Smooth muscle cell of the brain vasculature (primary cell): ENCODE measurements at places on chromosomes 7 and 10.

DNA sequence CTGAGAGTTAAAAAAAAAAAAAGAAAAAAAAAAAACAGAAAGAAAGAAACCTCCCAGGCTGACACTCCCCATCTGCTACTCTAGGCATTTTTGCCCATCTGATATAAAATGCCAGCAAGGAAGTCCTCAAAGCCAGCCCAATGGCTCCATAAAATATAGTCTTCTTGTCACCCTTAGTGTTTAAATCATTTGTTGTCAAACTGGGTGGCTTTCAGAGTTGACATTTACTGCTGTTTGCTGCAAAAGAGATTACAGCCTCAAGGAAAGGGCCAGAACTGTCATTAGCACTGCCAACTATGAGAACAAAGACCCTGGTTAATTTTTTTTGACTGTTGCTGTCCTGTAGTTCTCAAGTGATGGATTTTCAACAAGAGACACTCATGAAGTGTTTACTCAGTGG is 86.5 kb downstream of the TRIL start:
- DNase-seq: no peak

GRCh38 chr7:45921381-45921698 is 268 bp upstream of the IGFBP3 start:
- no peak for DNase-seq

GRCh38 chr7:81499262-81500116 is 270.4 kb downstream of the HGF start:
- DNase-seq: peak; percentile 72

DNA sequence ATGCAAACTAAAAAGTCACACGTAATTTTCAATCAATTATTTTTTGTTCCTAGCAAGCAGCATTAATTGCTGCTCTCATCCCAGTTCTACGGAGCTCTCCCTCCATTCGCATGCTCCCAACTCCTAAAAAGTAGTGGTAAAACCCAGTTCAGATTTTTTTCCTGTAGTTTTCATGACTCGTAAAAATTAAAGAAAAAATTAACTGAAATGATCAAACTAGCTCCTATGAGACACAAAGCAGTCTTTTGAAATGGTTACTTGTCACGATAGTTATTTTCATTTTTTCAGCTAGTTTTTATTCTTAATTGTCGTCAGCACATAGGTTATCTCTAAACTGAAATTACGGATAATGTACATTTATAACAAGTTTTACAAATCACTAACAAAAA is 1.8 kb downstream of the HNRNPA2B1 start:
- no peak for DNase-seq

GRCh38 chr7:73901823-73902597 is 41.1 kb downstream of the TMEM270 start:
- DNase-seq: no peak

DNA sequence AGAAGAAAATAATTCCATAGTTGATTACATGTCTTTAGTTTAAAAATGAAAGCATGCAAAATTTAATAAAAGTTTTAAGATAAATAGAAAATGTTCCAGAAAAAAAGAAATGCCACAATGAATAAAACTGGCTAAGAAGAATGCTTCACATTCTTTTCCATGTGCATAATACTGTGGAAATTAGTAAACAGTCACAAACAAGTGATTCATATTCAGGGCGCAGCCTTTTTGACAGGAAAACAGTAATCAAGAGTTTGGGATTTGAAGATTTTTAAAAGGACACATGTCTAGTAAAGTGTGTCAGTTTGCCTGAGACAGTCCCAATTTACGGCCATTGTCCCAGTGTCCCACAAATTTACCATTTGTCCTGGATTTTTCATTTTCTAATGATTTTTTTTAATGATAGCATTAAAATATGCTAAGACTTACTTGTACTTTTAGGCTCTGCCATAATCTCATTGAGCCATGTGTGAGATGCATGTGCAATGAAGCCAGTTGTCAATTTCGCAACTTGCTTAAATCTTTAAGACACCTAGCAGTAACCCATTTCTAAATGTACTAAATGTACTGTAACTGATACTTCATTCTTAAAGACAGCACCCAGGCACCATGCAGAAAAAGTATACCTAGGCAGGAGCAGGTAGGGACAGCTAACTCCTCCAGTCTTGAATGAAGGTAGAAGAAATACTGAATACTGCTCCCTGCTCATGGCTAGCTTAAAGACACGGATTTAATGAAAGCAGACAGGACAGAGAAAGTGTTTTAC is 46.9 kb downstream of the ZNF438 start:
- DNase-seq: no peak

- DNase-seq: no peak
These were observed 226.1 kb downstream of the CDC14C start for GRCh38 chr7:49150486-49150885.

GRCh38 chr10:79472951-79473350 is 27.5 kb upstream of the ZCCHC24 start:
- DNase-seq: no peak

- DNase-seq: no peak
These were observed 8.2 kb downstream of the SLC39A12 start for GRCh38 chr10:17959870-17960269.

DNA sequence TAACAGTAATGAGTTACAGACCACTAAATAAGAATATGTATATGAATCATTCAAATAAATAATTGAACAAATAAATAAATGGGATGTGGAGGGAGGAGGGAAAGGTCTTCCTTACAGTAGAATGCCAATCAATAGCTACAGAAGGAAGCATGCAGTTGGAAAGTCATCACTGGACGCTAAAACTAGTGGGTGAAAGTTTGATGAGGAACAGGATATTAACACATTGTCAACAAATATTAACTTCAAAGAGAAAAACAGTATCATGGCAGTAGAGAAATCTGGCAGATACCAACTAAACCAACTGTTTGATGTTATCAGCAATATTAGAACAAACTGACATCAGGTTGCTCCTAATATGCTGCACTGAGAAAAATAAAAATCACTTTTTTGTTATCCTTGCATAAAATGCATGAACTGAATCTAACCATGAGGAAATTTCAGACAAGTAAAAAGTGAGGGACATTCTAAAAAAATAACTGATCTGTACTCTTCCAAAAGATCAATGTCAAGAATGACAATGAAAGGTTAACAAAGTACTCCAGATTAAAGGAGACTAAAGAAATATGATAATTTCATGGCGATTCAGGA is 94.1 kb downstream of the ZFAND4 start:
- DNase-seq: no peak

GRCh38 chr10:103885617-103886016 is 30.2 kb upstream of the SH3PXD2A start:
- no peak for DNase-seq

- DNase-seq: no peak
These were observed 40.2 kb downstream of the ANKRD61 start for GRCh38 chr7:6071406-6071805.

DNA sequence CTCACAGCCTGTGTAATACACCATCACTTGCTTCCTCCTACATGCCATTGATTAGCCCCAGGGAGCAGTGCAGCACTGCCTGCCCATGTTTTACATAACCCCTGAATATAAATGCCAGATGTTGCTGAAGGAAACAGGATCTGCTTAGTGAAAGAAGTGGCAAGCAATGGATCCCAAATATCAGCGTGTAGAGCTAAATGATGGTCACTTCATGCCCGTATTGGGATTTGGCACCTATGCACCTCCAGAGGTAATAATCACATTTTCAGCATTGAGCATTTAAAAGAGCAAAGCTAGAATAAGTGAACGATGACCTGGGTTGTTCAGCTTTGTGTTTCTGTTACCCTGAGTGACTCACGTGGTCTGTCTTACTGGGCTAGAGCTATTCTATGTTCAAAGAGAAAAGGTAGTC is at the start of gene AKR1C4:
Gene AKR1C4, plus strand, starts transcription at position 136 of the 412 bp plus-strand sequence. Its CDS starts 31 bp downstream, at position 167.
- DNase-seq: no peak

DNA sequence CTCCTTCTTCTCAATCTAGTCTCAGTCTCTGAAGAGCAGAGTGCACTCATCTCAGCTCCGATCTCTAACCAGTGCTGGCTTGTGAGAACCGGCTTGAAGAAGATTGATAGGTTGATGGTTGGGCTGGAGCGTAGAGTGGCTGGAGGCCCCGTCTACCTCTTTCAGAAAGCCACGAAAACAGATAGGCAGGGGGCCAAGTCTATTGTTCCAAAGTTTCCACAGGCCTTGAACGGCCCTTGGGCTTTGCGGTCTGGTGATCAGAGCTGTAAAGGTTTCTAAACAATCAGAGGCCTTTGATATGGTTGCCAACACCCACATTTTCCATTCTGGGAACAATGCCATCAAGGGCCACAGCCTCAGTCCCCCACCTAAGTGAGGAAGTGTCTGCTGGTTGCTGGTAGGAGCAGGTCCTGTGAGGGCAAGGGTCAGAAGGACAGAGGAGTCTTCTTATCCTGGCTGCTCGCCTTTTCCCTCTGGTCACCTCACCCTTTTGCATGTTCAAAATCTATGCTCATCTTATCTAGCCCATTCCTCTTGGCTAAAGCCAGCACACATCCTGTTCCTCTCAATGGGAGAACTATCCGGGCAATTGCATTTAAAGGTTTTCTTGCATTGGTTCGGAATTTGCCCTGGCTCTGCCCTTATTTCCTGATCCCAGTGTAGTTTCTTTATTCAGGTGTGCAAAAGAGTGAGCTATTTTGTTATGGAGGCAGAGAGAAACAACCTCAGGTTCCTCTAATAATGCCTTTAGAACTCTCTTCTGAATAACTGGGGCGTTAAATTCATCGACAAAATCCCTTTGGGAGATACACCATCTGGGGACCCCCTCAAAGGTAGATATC is 70.3 kb upstream of the KMT2E start:
- no peak for DNase-seq

GRCh38 chr10:101887775-101888174 is 44.2 kb upstream of the KCNIP2 start:
- no peak for DNase-seq

GRCh38 chr7:35482231-35482630 is 212.7 kb downstream of the HERPUD2 start:
- no peak for DNase-seq

DNA sequence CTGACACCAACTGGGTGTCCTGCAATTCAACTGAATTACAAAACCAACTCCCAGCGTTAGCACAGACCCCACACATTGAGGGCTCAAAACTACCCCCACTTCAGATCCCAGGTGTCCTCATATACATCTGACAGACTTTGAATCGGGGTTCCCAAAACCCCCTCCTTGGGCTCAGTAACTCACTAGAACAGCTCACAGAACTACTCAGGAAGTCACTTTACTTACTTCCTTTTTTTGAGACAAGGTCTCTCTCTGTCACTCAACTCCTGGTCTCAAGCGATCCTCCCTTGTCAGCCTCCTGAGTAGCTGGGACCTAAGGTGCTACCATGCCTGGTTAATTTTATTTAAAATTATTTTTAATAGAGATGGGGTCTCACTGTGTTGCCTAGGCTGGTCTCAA is 456.0 kb downstream of the SDK1 start:
- DNase-seq: no peak
